IMR-90 (cell line): ENCODE measurements at places on chromosomes 3 and 15. TPM values are rescaled to one million over a fixed set of nuclear protein-coding genes. Genes with fewer than 3 reads are reported as not detected.

DNA sequence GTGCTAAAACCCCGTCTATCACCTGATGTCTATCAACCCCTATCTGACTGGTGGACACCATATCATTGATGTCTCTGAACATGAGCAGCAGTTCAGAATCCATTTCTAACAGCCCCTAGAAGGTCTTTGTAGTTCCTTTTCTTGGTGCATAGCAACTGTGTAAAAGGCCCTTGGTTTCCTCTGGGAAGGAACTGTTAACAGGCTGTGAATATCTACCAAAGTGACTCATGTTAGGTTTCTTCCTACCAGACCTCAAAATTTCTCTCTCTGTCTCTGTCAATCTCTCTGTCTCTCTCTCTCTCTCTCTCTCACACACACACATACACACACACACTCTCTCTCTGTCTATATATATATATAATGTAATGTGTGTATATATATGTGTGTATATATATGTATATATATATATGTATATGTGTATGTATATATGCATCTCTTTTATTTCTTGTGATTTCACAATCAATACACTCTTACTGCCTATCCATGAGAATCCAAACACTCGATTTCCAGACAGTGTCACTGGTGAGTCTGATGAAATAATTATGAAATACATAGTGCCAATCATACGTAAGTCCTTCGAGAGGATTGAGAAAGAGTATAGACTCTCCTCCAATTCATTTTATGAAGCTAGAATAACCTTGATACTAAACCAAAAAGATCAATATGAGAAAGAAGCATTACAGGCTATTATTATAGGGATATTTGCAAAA is 335.9 kb upstream of the SLCO3A1 start:
- peaks cover 16% of the 10 kb centered on the region for H3K4me1 ChIP-seq
- DNase-seq, result peak; percentile 62
- H3K4me3 ChIP-seq, result no peak overlapping the region
- H3K36me3 ChIP-seq, result no peaks in the 10 kb centered on the region
- no peak overlapping the region for H3K27ac ChIP-seq

DNA sequence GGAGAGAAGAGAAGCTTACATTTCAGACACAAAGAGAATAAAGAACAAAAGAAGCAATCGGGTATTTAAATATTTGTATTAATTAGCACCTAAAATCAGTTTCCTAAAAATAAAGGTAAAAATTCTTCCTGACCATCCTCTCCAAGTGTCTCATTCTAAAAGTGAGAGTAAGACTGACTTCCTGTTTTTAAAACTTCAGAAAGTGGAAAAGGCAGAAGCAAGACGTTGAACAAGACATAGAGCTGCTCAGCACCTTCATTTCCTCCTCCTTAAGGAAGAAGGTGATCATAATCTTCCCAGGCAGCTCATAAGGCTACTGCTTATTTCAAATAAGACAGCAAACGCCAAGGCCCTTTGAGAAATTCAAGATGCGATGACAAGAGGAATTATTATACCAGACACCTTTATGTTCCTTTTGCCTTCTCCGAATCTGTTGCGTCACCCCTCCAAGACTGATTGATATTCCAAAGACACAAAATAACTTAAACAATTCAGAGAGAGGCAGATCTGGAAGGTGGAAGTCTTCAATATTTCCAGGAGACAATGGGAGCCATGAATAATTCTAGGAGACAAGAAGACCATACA is 238.8 kb upstream of the TLE3 start:
- H3K27me3 ChIP-seq, result peaks cover 24% of the 10 kb centered on the region
- H3K4me3 ChIP-seq, result no peak overlapping the region
- DNase-seq, result no peak
- H3K4me1 ChIP-seq, result no peaks in the 10 kb centered on the region
- no peak overlapping the region for H3K27ac ChIP-seq

DNA sequence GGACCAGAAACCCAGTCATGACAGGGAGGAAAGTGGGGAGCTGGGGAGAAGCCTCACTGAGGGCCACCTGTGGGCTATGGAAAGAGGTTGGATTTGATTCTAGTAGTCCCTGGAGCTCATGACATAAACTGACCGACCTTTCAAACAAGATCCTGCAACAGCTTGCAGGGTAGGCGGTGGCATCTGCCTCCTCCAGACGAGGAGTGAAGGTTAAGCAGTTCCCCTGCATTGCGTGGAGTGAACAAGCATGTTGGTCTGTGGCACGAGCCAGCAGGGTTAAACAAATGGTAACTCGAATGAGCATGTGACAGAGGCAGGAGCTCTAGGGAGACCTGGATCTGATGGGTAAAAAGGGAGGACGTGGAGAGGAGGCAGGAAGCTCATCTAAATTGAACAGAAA is 12.7 kb downstream of the TGM4 start:
- H3K4me3 ChIP-seq, result no peak overlapping the region
- H3K4me1 ChIP-seq, result peaks cover 23% of the 10 kb centered on the region
- H3K27ac ChIP-seq, result no peak overlapping the region
- H3K36me3 ChIP-seq, result no peaks in the 10 kb centered on the region

Gene SEMA3F
- total RNA-seq, result 7.3 and 9.2 TPM in 2 replicates

Gene INTS14
- total RNA-seq, result 22.9 and 33.9 TPM in 2 replicates

DNA sequence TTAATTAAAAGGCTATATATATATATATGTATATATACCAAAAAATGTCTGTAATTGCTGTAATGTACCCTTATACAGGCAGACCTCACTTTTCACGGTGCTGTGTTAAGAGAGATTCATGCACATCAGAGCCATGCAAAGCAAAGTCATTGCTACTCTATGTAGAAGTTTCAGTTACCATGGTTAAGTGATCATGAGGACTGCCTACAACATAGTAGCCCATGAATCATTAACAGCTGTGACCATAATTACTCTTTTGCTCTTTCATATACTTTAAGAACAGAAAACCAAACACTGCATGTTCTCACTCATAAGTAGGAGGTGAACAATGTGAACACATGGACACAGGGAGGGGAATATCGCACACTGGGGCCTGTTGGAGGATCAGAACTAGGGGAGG is 225.3 kb upstream of the EPHA3 start:
- H3K36me3 ChIP-seq, result no peaks in the 10 kb centered on the region
- H3K4me3 ChIP-seq, result no peak overlapping the region
- H3K4me1 ChIP-seq, result no peaks in the 10 kb centered on the region

DNA sequence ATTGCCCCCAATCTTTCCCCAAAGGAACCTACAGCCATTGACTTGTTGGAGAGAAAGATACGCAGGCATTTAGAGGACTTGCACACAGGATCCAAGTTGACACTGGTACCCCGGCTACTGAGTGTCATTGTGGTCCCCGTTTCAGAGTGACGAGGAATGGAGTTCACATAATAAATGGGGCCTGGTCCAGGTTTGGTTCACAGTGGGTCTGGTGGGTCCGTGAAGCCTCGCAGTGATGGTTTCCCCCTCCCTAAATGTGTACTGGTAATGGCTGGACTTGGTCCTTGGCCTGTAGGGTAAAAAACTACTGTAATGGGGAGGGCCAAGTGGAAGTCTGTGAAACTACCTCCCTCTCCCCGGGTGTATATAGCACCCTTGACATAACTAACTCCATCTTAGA is 232.1 kb upstream of the LYSMD4 start:
- H3K36me3 ChIP-seq, result no peaks in the 10 kb centered on the region
- no peak overlapping the region for H3K4me3 ChIP-seq
- no peaks in the 10 kb centered on the region for H3K4me1 ChIP-seq
- H3K27me3 ChIP-seq, result no peaks in the 10 kb centered on the region
- H3K27ac ChIP-seq, result no peak overlapping the region

DNA sequence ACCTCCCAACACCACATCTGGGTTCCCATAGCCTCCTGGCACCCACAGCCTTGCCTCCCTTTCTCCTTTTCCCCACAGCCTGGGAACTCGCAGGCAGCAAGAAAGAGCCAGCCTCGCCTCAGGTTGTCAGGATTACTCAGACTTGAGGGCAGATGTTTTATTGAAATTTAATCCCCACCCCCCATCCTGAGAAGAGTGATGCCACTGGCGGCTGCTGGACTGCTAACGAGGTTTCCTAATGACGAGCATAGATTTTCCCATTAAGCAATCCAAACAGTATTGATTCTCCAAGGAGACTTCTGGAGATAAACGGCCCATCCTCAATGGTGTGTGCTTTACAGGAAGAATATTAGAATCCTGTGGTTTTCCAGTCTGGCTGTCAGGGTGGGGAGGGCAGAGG is 13.7 kb downstream of the SHF start:
- H3K4me3 ChIP-seq, result no peak overlapping the region
- H3K36me3 ChIP-seq, result peaks cover 10% of the 10 kb centered on the region
- H3K27me3 ChIP-seq, result no peaks in the 10 kb centered on the region
- no peaks in the 10 kb centered on the region for H3K4me1 ChIP-seq
- DNase-seq, result no peak

Gene GOLGA8Q
- total RNA-seq, result 0.18 and 0.28 TPM in 2 replicates

Gene GLDN
- under 0.01 TPM in 1 of 2 replicates, not detected in the other for total RNA-seq

GRCh38 chr3:179196098-179196497 is 47.9 kb downstream of the PIK3CA start:
- H3K27me3 ChIP-seq, result no peaks in the 10 kb centered on the region
- no peak overlapping the region for H3K4me3 ChIP-seq
- H3K27ac ChIP-seq, result no peak overlapping the region
- DNase-seq, result peak; percentile 89
- no peaks in the 10 kb centered on the region for H3K36me3 ChIP-seq

Gene CCDC54
- total RNA-seq, result not detected in 2 replicates

GRCh38 chr3:128266453-128266852 is 113.2 kb downstream of the EEFSEC start:
- H3K36me3 ChIP-seq, result peaks cover 3% of the 10 kb centered on the region; the same call in 1 of the 2 replicates
- no peak overlapping the region for H3K27ac ChIP-seq
- H3K4me3 ChIP-seq, result no peak overlapping the region
- no peaks in the 10 kb centered on the region for H3K27me3 ChIP-seq
- peaks cover 12% of the 10 kb centered on the region; the same call in 1 of the 2 replicates for H3K4me1 ChIP-seq
- no peak for DNase-seq

DNA sequence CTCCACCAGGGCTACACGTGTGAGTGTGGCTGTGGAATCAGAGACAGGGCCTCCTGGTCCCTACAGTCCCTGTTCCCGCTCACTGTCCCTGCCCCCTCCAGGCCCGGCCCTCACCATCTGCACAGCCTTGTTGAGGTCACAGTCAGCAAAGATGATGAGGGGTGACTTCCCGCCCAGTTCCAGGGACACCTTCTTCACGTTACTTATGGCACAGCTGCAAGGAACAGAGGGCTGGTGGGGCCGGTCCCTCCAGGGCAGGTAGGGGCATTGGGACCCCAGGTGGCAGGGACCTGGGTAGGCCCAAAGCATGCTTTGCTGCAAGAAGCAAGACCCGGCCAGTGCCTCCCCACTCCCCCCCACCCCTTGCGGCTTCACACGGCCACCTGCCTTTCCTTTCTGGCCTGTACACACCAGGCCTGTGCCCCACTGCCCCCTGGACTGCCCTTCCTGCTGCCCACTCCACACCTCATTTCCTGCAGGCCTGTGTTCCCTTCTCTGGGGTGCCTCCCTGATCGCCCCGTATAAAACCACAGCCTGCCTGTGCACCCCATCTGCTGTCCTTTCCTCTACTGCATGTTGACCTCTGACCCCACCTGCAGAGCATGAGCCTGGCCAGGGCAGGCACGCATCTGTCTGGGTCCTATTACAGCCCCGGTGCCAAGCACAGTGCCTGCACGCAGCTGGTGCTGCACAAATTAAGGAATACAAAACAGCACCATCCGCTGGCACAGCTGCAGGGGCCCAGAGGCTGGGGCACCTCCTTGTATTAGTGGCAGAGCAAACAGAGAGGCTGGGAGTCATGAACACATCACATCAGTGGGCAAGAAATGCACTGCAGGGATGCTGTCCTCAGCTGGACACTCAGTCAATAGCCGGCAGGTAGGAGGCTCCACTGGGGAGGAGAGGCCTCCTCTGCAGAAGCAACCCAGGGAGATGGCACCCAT is 30.8 kb upstream of the SLC41A3 start:
- H3K36me3 ChIP-seq, result no peaks in the 10 kb centered on the region
- no peak overlapping the region for H3K4me3 ChIP-seq
- H3K27me3 ChIP-seq, result peaks cover 36% of the 10 kb centered on the region
- H3K4me1 ChIP-seq, result no peaks in the 10 kb centered on the region
- no peak overlapping the region for H3K27ac ChIP-seq
- DNase-seq, result no peak

Gene BCHE
- 1.6 and 1.9 TPM in 2 replicates for total RNA-seq

Gene STIMATE
- 7.5 and 10.6 TPM in 2 replicates for total RNA-seq

Gene CACNA2D2
- not detected in 2 replicates for total RNA-seq

- H3K27ac ChIP-seq, result no peak overlapping the region
- H3K27me3 ChIP-seq, result no peaks in the 10 kb centered on the region
- no peaks in the 10 kb centered on the region for H3K36me3 ChIP-seq
- no peaks in the 10 kb centered on the region for H3K4me1 ChIP-seq
- no peak for DNase-seq
- no peak overlapping the region for H3K4me3 ChIP-seq
These were observed 293.0 kb upstream of the ATP11B start for GRCh38 chr3:182500289-182500688.

GRCh38 chr3:120462409-120462959 is 11.7 kb upstream of the FSTL1 start:
- no peak for DNase-seq
- H3K36me3 ChIP-seq, result no peaks in the 10 kb centered on the region
- H3K27ac ChIP-seq, result no peak overlapping the region
- H3K4me3 ChIP-seq, result no peak overlapping the region
- peaks cover 5% of the 10 kb centered on the region; the same call in 1 of the 2 replicates for H3K4me1 ChIP-seq

Gene WDR82
- 65.3 and 68.1 TPM in 2 replicates for total RNA-seq

DNA sequence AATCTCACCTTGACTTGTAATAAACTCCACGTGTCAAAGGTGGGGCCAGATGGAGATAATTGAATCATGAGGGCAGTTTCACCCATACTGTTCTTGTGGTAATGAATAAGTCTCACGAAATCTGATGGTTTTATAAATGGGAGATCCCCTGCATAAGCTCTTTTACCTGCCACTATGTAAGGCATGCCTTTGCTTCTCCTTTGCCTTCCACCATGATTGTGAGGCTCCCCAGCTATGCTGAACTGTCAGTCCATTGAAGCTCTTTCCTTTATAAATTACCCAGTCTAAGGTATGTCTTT is 45.5 kb downstream of the SUCNR1 start:
- H3K4me1 ChIP-seq, result peaks cover 2% of the 10 kb centered on the region; the same call in 1 of the 2 replicates
- no peak overlapping the region for H3K4me3 ChIP-seq
- H3K27ac ChIP-seq, result no peak overlapping the region
- no peaks in the 10 kb centered on the region for H3K36me3 ChIP-seq
- H3K27me3 ChIP-seq, result no peaks in the 10 kb centered on the region

Gene MORC1
- total RNA-seq, result not detected in 2 replicates

- DNase-seq, result no peak
- no peak overlapping the region for H3K4me3 ChIP-seq
- no peaks in the 10 kb centered on the region for H3K27me3 ChIP-seq
These were observed 90.2 kb downstream of the NTRK3 start for GRCh38 chr15:88166082-88166993.

DNA sequence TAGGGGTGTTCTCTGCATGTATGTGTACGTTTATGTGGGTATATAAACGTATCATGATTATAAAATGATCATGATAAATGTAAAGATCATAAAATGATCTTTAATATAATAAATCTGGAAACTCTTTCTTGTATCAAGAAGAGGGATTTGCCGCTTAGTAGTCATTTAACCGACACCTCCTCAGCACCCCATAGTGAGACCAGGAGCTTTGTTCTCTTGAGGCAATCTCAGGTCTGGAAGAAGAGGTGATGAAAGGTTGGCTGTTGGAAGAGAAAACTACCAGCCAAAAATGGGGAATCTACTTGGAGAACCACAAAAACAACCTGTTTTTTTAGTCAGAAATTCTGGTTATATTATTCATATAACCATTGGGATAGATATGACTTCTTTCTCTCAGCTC is 38.7 kb downstream of the TGFBR2 start:
- peaks cover 22% of the 10 kb centered on the region for H3K36me3 ChIP-seq
- no peak for DNase-seq
- peaks cover 30% of the 10 kb centered on the region for H3K4me1 ChIP-seq
- H3K27ac ChIP-seq, result peak overlapping the region; percentile 52; the same call in 1 of the 2 replicates
- no peaks in the 10 kb centered on the region for H3K27me3 ChIP-seq

Gene PROK2
- not detected in 2 replicates for total RNA-seq

GRCh38 chr15:52657338-52657737 is 21.9 kb downstream of the ATOSA start:
- H3K4me1 ChIP-seq, result peaks cover 5% of the 10 kb centered on the region; the same call in 1 of the 2 replicates
- H3K27ac ChIP-seq, result no peak overlapping the region
- H3K27me3 ChIP-seq, result no peaks in the 10 kb centered on the region
- H3K36me3 ChIP-seq, result peaks cover 1% of the 10 kb centered on the region
